ENCODE measurements at places on chromosomes 13 and 19.

GRCh38 chr19:19315444-19315843, 4.9 kb downstream of the SUGP1 start:
- DNase-seq = no peak

DNA sequence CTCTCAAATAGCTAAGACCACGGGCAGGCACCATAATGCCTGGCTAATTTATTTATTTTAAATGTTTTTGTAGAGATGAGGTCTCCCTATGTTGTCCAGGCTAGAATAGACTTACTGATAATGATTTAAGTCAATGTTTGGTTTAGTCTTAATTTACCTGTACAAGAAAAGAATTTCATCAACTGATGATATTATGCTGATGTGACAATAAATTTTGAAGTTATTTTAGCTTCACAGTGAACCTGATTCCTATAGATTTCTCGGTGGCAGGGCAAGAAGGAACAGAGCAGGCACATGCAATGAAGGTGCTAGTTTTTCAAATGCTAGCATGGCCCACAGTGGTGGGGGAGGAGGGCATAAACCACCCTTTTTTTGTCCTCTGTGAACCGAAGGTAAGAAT, 42.6 kb upstream of the CBY2 start:
- no peak for DNase-seq

DNA sequence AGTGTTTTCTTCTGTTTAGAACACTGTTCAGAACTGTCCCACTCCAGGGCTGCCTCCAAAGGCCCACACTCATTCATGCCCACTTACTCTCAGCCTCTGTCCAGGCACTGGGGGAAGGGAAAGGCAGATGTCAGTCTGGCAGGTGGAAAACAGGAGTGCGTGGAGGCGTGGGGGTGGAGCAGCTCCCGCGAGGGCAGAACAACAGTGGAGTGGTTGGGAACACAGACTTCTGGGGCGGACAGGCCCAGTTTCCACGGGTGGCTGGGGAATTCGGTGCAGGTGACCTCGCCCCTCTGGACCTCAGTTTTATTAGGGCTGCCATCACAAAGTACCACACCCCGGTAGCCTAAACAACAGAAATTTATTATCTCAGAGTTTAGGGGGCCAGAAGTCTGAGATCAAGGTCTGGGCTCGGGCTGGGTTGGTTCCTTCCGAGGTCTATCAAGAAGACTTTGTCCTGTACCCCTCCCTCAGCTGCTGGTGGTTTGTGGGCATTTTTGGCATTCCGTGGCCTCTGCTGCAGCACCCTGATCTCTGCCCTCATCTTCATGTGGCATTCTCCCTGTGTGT, 59.7 kb downstream of the SIPA1L3 start:
- DNase-seq = no peak

GRCh38 chr19:41296433-41296871, 13.5 kb upstream of the CCDC97 start:
- DNase-seq = no peak

DNA sequence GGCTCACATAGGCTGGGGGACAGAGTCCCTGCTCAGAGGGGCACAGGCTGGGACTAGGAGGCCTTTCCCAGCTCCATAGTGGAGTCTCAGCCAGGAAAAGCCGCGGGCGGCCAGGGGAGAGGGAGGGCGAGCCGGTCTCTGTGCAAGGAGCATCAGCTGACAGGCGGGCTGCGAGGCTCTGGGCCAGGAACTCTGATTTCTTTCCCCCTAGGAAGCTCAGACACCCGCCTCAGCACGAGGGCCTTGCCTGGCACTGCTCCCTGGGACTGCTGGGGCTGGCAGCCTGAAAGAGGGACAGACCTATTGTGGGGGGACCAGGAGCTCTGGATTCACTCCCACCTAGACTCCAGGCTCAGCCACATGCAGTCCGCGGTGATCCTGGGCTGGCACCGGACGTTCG, 2.2 kb upstream of the PLK5 start:
- no peak for DNase-seq

DNA sequence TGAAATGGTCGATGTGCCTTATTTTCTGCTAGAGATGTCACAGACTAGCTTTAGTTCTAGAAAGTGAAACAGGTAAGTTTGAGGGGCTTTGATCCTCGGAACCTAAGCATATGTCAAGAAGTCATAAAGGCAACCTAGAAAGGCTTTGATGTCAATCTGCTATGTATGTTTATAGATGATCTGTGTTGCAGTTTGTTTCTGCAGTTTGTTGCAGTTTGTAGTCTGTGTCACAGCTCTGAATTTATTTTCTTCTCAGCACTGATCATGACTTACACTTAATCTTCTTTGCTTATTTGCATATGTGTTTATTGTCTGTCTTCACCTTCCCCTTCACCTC, 5.9 kb downstream of the LSM14A start:
- DNase-seq = no peak

DNA sequence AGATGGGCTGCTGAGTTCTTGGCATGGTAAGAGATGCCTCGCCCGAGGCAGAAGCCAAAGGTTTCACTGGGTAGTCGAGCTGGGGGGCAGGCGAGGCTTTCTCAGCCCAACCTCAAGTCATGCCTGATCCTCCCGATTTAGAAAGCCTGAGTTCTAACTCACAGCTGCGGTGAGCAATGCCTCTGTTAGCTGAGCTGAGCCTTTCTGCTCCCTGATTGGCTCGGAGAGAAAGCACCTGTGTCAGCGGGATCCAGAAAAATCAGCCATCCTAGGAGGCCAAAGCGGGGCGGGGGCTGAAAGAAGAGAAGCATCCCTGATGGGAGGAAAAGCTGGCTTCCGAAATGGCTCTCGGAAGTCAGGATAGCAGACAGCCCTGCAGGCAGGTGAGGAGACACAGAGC, 44.7 kb downstream of the CACNA1A start:
- no peak for DNase-seq

GRCh38 chr13:104868806-104869205, 1666.7 kb downstream of the EFNB2 start:
- no peak for DNase-seq

DNA sequence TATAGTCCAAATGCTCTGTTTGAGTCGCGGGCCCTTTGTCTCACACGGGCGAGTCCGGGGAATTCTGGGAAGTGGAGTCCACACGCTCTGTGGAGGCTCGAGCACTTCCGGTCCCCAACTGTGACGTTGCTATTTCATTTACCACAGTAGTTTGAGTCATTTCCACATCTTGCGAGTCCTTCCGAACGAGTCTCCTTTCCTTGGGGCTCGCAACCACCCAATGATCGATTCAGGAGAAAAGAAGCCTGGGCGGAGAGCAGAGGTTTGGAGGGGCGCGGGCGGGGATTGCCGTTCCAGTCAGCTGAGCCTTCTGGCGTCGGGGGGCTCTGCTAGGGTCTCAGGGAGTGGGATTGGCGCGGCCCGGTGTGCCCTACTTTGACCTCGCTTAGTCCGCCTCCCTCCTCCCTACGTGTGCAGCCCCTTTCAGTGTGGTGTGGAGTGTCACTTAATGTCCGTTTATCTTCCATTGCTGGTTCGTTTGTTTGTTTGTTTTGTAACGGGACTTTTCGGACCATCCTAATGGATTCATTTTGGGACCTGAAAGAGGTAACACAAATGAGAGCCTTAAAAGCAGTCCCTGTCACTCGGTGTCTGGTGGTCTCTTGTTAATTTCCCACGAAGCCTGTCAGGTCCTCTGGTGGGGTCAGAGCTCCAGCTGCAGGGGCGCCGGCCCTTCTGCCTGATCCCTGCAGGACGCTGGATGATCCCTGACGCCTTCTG, at the start of gene ZNF222:
ZNF222 (plus strand) TSS at position 163 of the 720 bp plus-strand sequence; CDS start at position 221, 58 bp downstream.
- DNase-seq = peak; percentile 1

GRCh38 chr13:100875392-100876043, 200.9 kb upstream of the TMTC4 start:
- DNase-seq = no peak

- DNase-seq = no peak
These were observed 692 bp downstream of the RGS9BP start for GRCh38 chr19:32676186-32676894.

DNA sequence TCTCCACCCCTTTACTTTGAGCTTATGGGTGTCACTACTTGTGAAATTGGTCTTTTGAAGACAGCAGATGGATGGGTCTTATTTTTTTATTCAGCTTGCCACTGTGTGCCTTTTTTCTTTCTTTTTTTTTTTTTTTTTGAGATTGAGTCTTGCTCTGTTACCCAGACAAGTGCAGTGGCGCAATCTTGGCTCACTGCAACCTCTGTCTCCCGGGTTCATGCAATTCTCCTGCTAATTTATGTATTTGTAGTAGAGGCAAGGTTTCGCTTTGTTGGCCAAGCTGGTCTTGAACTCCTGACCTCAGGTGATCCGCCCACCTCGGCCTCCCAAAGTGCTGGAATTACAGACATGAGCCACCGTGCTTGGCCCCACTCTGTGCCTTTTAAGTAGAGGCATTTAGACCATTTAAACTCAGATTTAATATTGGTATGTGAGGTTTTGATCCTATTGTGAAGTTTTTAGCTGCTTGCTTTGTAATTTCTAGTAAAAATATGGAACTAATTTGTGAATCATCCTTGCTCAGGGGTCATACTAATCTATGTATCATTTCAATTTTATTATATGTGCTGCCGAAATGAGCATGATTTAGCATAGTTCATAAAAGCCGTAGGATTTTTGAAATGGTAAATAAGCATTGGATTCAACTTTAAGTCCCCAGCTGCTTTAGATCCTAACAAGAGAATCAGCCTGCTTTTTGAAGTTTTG, 584.5 kb downstream of the SLITRK1 start:
- DNase-seq = no peak

DNA sequence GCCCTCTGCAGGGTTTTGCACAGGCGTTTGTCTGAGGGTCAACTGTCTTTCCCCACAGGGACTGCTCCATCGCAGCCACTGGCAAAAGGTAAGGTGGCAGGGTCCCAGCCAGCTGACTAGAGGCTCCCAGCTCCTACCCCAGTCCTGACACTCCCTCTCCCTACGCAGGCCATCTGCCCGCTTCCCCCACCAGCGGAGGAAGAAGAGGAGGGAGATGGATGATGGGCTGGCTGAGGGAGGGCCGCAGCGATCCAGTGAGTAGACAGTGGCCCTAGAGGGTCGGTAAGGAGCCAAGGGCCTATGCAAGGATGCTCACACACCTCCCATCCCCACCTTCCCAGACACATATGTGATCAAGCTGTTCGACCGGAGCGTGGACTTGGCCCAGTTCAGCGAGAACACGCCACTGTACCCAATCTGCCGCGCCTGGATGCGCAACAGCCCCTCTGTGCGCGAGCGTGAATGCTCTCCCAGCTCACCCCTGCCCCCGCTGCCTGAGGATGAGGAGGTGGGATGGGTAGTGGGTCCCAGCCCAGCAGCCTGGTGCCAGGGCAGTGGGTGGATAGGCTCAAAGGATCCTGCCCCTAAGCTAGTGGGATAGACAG, 4.0 kb downstream of the HSPB6 start:
- DNase-seq = no peak

DNA sequence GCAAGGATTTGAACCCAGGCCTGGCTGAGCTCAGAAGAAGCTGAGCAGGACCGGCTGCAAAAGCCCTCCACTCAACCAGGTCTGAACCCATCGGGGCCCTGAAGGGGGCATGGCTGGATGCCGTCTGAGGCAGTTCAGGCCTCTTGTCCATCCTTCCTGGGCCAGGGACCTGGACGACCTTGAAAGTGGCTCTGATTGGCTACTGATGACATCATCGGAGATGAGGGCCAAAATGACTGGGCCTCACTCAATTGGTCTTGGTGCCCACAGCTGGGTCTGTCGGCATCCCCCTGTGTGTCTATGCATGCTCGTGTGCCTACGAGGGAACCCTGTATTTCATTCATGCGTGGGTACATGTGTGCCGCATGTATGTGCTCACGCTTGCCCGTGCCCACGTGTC, 71.8 kb downstream of the PTPRS start:
- DNase-seq = no peak

DNA sequence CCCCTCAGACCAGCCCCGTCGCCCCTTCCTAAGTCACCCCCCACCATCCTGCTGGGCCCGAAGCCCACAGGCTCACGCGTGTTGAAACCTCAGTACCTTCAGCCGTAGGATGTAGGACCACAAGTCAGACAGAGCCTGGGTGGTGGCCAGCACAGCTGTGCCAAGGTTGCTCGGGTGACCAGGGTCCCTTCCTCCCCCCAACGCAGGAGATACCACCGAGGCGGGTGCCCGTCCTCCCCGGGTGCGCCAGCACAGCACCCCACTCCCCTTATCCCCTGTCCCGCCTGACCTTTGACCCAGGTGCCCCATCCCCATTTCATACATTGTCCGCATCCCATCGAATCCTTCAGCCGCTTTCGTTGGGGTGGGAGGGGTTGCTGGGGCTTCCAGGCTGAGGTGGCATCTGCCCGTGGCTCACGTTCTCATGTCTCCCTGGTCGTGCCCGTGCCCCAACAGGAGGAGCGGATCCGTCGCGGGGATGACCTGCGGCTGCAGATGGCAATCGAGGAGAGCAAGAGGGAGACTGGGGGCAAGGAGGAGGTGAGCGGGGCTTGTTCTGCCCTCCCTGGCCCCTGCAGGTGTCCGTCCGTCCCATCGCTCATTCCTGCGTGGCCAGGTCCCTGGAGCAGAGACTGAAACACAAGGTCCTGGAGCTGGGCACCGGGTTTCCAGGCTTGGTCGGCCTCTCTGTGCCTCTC, 14.5 kb downstream of the EPN1 start:
- no peak for DNase-seq

Data from NCI-H1417 treated with DMSO at 0.1 percent for 48 hours (cell line).